ENCODE measurements at places on chromosomes 1 and 21.

GRCh38 chr1:42162181-42162580, 2.4 kb downstream of the GUCA2A start:
- no peak for DNase-seq

DNA sequence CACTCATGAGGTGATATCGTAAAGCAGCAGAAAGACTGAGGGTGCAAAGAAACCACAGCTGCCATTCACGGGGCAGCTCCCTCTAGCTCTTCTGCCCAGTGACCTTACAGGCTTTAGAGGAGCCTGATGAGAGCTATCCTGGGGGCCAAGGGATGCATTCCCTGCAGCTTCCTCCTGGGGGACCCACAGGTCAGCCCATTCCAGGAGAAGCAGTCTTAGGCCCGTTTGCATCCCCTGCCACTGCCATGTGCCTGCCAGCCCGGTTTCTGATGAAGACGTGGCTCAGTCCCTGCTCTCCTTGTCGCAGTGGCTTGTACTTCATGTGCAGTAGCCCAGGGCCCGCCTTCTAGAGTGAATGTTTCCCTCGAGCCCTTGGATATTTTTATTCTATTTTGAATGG, 22.8 kb downstream of the ATP5PO start:
- DNase-seq = no peak

DNA sequence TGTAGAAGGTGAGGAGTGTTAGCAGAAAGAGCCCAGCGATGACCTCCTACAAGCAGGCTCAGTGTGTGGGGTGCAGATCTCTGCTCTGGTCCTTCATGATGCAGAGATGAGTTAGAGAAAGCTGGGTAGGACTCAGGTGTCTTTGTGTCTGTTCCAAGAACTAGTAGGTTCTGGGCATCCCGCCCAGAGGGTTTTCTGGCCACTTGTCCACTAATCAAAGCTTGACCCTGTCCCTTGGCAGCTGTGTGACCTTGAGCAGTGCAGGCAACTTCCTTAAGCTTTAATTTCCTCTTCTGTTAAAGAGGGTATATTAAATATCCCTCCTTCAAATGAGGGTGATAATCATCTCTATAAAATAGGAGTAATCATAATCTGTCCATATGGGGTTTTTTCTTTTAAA, 54.7 kb upstream of the WNT4 start:
- no peak for DNase-seq

DNA sequence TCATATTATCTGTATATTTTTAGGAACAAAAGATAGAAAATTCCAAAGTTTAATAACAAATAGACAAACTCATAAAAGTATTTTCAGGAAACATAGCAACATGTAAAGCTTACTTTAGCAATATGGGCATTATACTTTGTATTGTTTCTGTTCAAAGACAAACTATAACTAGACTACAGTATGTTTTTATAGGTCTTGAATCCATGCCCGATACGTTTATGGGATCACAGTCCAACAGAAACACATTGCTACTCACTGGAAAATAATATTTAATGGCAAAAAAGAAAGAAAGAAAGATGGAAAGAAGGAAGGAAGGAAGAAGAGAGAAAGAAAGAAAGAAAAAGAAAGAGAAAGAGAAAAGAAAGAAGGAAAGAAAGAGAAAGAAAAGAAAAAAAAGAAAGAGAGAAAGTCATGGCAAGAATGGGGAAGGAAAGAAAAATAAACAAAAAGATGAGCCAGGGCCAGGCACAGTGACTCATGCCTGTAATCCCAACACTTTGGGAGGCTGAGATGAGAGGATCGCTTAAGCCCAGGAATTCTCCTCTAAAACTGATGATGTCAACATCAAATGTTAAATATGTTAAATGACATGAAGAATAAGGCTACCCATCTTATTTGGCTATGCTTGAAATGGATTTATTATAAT, 32.7 kb downstream of the TM2D1 start:
- DNase-seq = no peak

Data from retinal pigment epithelial cell (primary cell).